ENCODE measurements at places on chromosomes 7 and 10.

DNA sequence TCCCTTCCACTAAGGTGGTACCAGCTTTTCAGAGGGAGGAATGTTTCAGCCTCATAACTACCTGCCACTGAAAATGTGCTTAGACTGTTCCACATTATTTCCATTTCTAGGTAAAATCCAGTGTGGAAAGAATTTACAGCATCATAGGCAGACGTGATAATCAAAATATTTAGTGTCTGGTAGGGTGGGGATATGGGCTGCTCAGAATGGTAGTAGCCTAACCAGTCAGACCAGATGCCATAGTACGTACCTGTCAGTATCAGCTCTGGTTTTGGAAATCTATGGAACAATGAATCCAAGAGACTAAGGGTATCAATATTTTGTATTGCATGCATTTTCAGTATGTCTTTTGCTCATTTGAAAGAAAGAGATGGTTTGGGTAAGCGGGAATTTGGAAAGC lies 76.8 kb upstream of the APBB1IP start:
- no peak for DNase-seq

DNA sequence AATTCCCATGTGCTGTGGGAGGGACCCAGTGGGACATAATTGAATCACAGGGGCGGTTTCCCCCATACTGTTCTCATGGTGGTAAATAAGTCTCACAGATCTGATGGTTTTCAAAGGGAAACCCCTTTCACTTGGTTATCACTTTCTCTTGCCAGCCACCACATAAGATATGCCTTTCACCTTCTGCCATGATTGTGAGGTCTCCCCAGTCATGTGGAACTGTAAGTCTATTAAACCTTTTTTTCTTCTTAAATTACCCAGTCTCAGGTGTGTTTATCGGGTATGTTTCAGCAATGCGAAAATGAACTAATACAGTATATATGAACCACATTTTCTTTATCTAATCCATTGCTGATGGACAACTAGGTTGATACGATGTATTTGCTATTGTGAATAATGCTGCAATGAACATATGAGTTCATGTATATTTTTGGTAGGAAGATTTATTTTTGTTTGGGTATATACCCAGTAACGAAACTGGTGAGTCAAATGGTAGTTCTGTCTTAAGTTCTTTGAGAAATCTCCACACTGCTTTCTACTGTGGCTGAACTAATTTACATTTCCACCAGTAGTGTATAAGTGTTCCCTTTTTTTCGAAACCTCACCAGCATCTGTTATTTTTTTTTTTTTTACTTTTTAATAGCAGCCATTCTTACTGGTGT lies 70.0 kb upstream of the HGF start:
- no peak for DNase-seq

DNA sequence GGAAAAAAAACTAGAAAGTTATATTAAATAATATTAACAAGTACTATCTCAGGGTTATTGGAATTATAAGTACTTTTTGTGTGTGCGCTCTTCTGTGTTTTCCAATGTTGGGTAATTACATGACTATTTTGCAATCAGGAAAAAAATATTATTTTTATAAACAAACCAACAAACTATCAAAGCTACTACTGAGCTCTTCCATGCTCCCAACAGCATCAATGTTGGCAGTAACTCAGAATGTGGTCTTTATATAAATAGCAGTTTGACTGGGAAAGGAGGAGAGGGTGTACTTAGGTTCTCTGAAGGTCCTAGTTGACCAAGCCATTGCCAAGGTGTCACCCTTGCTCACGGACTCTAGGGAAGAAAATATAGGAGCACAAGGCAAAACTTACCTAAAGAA lies 15.0 kb downstream of the MTERF1 start:
- no peak for DNase-seq

- DNase-seq, result no peak
Measured at GRCh38 chr10:124909563-124909962, 32.4 kb upstream of the ZRANB1 start.

GRCh38 chr10:3805791-3806461 lies 20.9 kb upstream of the KLF6 start:
- DNase-seq, result no peak

DNA sequence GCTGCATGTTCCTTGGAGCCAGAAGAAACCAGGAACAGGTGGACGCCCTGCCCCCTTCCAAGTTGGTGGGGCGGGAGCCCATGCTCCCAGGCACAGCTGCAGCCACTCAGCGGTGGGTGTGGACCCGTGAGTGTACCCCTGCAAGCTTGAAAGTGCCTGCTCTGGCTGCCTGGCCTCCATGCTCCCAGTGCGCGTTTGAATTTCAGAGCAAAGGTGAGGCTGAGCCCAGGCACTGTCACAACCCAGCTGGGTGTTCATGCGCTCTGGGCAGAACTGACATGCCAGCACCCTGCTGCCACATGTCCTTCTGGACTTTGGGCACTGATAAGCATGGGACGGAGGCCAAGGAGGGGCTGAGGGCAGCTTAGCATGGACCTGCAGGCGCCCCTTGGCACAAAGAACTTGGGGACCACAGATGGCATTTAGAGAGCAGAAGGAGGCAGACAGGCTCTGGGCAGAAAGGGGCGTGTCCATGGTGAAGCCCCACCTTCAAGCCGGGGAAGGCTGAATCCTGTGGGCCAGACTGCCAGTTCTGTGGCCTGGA lies 402.0 kb upstream of the NRG3 start:
- no peak for DNase-seq

DNA sequence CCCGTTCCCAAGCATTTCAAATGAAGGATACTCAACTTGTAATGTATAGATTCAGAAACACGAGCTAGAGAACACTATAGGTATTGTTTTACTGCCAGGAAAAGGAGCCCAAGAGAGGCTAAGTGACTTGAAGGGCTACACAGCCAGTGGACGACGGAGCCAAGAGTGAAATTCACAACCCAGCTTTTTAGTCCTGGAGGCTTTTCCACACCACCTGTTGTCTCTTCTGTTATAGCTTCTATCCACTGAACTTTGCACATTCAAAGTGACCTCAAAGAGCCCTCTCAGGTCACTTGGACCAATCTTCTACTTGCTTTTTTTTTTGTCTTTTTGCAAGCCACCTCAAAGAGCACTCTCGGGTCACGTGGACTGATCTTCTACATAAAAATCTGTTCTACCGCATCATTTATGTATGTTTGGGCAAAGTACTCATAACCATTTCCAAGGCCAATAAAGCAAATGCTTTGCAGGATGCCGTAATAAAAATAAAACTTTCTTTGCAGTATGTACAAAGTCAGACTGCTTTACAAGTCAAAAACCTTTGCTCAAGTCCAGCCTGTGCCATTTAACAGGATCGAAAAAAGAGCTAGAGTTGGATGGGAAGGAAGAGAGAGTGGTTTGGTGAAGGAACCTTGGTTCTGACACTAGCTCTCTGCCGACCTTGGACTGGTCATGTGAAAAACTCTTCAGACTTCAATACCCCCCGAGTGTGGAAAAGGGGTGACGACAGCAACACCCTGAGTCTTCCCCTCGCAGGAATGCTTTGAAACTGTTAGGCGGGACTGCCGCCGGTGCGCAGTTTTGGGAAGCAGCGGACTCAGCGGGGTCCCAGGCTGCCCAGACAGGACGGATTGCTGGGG lies 821 bp downstream of the SLC35B4 start:
- no peak for DNase-seq

DNA sequence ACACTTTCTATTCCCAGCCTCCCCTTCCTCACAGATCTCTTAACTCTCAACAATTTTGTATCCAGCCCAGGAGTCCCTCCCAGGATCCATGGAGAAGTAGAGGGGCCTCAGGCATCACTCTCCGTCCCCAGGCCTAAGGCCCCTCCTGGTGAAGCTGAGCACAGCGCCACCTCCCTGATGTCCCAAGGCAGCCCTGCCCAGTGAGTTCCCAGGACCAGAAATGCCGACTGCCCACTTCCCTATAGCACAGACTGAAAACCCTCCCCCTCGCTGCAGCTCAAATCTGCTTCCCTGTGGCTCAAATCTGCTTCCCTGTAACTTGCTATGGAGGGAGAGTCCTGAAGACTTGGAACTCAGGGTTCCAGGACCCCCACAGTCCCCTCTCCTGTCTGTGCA lies 35.6 kb downstream of the YKT6 start:
- DNase-seq, result no peak

DNA sequence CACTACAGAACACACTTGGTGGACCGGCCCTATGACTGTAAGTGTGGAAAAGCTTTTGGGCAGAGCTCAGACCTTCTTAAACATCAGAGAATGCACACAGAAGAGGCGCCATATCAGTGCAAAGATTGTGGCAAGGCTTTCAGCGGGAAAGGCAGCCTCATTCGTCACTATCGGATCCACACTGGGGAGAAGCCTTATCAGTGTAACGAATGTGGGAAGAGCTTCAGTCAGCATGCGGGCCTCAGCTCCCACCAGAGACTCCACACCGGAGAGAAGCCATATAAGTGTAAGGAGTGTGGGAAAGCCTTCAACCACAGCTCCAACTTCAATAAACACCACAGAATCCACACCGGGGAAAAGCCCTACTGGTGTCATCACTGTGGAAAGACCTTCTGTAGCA lies 14.6 kb downstream of the ZSCAN21 start:
- DNase-seq, result no peak

DNA sequence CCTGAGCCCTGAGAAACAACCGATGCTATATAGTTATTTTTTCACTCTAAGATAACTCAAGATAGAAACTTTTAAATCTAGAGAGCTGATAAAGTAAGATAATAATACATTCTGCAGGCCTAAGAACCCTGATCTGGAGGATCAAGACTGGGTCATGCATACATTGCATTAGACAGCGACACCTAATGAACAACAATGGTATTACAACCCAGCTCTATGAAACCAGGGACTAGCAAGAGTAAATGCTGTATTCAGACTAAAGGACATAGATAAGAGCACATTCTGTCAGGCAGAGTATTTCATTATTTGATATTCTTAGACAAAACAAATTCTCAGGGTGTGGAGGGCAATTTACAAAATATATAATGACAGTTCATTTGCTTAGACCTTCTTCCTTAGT lies 148.6 kb downstream of the GRK5 start:
- no peak for DNase-seq

DNA sequence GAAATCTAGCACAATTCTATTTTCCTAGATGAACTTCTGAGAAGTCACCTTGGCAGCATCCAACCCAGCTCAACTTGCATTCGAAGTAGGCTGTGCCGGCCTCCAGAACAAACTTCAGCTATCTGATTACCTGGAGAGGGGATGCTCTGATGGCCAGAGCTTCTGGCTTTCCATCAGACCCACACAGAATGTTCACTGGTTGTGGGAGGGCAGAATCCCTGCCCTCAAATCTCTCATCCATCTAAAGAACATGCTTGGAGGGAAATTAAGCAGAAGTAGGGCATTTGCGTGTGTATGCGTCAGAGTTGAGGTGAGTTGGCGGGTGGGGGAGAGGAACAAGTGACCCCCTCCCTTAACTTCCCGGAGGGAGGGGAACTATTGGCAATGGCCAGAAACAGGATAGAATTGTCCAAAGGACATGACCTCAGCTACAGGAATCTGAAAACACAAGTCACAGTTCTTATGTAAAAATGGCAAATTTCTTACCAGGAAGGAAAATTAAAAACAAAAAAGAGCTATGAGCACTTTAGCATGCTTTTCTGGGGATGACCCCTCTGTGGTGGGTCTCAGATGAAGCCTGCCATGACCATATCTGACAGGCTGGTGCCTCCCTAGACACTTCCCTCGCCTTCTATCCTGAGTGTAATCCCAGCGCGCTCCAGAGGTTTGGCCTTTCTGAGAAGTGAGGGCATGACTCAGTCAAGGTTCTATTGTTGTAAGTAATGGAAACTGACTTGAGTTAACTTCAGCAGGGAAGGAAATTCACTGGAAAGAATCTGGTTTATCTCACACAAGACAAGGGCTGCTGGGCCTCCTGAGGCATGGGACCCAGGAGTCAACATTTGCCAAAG lies 278.8 kb downstream of the RPS24 start:
- no peak for DNase-seq

DNA sequence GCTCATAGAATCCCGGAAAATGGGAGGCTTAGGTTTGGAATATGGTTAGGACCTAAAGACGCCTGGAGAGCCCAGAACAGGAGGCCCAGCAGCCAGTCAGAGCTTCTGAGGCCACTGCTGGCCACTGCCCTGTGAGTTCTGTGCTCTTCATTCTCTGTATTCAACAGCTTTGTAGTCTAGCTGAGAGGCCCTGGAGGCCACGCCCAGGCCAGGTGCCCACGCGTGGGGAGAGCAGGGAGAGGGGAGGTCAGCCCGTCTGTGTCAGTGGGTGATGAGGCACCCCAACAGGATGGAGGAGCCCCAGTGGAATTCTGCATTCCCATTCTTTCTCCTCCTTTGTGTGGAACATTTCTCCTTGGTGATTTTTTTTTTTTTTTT lies 29.1 kb downstream of the IL15RA start:
- no peak for DNase-seq

DNA sequence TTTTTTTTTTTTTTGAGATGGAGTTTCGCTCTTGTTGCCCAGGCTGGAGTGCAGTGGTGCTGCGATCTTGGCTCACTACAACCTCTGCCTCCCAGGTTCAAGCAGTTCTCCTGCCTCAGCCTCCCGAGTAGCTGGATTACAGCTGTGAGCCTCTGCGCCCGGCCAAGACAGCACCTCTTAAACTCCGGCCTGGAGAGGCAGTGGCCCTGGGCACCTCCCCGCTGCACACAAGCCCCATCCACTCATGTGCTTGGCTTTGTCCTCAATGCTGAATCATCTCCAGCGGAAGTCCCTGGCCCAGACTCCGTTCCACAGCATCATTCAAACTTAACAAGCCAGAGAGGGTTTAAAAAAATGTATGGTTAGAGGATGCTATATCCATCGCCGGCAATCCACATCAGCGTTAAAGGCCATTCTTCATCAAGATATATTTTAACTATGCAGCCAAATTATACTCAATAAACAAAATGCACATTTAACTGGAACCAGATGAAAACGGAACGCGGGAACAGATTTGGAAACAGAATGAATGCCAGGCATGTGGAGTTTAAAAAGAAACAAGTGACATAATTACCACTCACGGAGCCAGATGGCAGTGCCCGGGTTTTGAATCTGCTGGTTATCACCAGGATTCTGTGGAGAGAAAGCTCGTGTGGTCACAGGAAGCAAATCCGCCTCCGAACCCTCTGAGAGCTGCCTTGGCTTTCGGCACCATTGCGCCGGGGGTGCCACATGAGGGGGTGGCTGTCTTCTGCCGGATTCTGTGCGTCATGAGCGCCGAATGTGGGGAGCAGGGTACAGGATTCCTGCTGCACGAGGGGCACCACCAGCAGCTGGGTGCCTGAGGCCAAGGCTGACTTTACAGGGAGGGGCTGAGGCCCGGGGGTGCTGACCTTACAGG lies 45.6 kb upstream of the CFAP46 start:
- no peak for DNase-seq

GRCh38 chr7:85669225-85669624 lies 482.4 kb upstream of the SEMA3D start:
- DNase-seq, result no peak
